ENCODE measurements at places on chromosomes 11 and 22. TPM values are rescaled to one million over a fixed set of nuclear protein-coding genes. Genes with fewer than 3 reads are reported as not detected.

Gene C22orf42
- not detected for total RNA-seq

Gene SCGB1D2
- not detected for total RNA-seq

Gene AAMDC
- 14.0 TPM for total RNA-seq

Gene ELF5
- not detected for total RNA-seq

Gene KRTAP5-8
- total RNA-seq: not detected

Gene OR51A4
- not detected for total RNA-seq

Gene C11orf42
- not detected for total RNA-seq

Gene NLRP14
- total RNA-seq: not detected

Gene TRIM49
- total RNA-seq: not detected
